ENCODE measurements at places on chromosomes 4 and X.

DNA sequence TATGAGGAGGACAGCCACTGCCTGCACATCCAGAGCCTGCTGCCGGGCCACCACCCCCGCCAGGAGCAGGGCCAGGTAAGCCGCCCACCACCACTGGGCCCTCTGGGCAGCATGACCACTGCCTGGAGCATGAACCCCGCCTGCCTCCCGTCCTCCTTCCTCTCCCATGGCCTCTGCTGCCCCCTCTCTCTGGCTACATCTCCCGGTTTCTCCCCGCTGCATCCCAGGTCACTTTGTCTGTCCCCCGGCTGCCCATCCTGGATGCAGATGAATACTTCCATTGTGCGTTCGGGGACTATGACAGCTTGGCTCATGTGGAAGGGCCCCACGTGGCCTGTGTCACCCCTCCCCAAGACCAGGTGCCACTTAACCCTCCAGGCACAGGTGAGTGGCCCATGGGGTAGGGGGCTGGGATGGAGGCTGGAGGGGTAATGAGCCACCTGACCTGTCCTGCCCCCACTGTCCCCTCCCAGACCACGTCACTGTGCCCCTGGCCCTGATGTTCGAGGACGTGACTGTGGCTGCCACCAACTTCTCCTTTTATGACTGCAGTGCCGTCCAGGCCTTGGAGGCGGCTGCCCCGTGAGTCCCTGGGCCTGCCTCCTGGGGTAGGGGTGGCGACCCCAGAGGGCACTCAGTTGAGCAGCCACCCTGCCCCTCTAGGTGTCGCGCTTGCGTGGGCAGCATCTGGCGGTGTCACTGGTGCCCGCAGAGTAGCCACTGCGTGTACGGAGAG, 6.0 kb downstream of the PLXNB3 start:
- DNase-seq: no peak

DNA sequence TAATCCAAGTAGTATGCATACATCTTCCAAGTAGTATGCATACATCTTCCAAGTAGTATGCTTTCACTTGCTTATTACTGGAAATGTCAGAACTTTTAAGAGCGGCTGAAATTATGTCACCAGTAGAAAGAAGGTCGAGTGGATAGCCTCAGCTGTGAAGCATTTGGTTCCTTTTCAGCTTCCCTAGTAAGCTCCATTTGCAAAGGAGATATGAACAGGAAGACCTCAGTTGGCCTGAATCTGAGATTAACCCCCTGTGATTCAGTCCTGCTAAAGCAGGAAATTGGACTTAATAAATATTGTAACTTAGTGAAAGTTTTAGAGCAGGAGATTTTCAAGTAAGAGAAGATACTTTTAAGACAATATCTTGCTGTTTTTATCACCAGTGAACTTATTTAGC, 48.1 kb downstream of the PCDH7 start:
- DNase-seq: no peak

DNA sequence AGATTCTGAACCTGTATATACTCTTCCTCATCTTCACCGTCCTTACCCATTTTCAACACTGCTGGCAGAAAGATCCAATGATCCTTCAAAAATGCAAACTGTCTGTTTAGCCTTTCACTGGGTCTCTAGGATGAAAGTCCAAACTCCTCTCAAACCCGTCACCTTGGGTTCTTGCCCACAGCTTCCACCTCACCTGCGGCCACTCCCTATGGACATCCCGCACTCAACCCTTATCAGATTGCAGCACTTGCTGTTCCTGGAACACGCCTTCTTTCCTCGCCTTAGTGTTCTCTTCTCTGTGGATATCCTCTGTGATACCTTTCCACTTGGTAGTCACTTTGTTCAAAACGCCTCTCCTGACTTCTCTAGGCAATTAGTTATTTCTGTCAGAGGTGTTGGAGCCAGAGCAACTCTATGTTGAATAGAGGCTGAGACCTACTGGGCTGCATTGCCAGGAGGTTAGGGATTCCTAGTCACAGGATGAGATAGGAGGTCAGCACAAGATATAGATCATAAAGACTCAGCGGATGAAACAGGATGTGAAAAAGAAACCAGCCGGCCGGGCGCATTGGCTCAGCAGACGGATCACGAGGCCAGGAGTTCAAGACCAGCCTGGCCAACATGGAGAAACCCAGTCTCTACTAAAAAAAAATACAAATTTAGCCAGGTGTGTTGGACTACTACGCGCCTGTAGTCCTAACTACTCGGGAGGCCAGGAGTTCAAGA, 4.2 kb upstream of the NOCT start:
- DNase-seq: no peak

- DNase-seq: no peak
Observed at GRCh38 chrX:24097741-24098260, 43.0 kb downstream of the EIF2S3 start.

DNA sequence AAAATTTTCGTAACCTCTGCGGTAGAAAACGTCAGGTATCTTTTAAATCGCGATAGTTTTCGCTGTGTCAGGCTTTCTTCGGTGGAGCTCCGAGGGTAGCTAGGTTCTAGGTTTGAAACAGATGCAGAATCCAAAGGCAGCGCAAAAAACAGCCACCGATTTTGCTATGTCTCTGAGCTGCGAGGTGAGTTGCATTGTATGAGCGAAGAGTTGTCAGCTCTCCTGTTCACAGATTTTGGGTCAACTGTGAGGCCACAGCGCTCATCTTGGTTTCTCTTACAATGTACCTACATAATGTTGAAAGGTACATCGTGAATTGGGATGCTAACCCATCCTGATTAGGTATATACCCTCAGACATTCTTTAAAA, 486 bp downstream of the CLCN3 start:
- DNase-seq: no peak

- DNase-seq: no peak
Observed at GRCh38 chr4:11616856-11617255, 188.2 kb upstream of the HS3ST1 start.

DNA sequence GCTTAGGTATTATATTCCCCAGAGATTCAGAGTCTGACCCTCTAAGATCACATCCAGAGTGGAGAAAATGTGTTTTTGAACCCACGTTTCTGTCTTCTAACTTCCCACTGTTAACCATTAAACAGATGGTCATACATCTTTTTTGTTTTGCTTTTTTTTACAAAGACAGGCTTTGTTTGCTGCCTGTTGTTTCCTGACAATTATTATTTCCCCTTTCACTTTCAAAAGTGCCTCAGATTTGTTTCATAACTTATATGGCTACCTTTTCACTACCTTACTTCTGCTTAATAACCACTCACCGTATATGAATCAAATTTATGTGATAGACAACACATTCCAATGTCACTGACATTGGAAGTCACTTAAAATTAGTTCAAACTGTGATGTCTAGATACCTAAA, 142.2 kb downstream of the HS3ST1 start:
- no peak for DNase-seq

DNA sequence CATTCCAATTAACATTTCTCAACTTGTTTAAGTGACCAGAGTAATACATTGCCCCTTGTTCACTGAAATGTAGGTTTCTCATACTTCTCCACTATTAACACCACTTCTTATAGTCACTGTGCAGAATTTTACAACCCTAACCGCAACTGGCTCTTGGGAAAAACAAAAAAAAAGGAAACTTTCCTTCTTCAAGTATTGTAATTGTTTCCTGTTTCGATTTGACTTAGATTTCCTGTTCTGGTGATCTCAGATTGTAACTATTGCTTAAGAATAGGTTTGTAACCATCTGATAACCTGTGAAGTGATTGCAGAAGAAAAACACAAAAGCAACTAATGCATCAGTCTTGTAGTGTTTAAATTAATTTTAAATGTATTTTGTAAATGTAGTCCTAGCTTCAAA, 594.7 kb upstream of the GALNT7 start:
- no peak for DNase-seq

- no peak for DNase-seq
Observed at GRCh38 chr4:126247409-126247808, 932.7 kb downstream of the FAT4 start.

GRCh38 chrX:135178636-135179035, 7.4 kb upstream of the CT55 start:
- DNase-seq: no peak

DNA sequence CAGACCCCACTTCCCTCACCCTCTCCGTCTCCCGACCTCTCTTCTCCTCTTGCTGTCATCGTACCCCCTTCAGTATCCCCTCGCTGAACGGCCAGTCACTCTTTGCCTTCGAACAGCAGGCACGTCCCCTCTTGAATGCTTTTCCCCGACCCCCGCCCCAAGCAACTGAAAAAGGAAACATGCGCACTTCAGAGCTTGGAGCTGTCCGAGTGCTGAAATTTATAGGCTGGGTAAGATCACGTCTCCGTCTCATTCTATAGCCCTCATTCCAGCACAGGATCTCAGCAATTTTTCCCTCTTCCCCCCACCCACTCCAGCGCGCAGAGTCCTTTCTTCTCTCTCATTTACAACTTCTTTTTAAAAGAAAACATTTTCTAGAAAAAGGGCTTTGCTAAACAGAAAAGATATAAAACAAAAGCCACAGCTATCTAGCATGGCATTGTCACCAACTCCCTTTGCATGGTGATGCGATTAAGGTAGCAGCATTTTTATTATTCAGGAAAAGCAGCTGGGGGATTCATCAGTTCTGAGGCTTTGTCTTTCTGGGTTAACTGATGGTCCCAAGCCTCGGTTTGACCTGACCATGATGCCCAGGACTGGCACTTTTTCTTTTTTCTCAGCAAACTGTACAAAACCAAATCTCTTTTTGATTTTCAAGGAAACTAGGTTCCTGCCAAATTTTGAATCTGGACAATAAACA, at the start of gene GLRA2:
TSS of gene GLRA2 (plus strand) at position 247 of the 700 bp plus-strand sequence. CDS start 522 bp downstream, outside the sequence.
- no peak for DNase-seq

DNA sequence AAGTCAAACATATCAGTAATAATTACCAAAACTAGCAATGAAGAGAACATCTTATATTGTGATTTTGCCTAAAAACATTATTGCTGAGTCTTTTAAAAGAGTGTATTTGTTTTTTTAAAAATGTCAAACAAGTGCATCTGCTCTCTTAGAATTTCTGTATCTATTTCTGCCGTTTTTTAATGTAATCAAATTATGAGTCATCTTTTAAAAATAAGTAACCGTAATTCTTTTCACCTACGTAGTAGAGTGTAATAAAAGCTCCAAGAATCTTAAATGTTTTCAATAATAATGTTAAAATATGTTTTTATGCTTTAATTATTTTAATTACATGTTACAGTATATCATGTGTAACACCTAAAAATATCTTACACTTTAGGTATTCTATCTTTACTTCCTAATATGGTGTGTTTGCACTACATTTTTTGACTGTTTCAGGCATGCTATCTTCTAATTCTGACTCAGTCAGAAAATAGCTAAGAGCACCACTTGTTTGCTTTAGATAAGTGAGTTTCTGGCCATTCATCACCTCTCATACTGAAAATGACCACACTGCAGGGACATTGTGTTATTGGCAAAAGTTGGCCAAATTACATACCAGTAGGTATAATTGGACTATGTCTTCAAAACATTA, 368.5 kb downstream of the PCDH7 start:
- no peak for DNase-seq

- DNase-seq: no peak
Observed at GRCh38 chr4:48491514-48492176, 1.6 kb downstream of the ZAR1 start.

DNA sequence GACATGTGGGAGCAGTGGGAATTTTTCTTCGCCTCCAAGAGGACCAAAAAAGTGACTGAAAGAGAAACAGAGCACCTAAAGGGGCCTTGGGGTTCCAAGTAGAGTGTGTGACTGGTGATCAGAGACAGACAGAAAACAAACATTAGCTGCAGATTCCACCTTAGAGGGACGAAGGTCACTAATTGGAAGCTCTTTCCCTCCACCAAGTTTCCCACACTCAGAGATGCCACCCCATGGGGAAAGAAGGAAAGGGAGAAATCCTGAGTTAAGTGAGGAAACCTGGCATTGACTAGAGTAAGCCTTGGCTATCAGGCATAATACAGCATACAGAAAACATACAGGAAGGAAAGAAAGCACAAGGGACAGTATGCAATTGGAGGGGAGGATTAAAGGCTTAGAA, 90.9 kb downstream of the HNRNPD start:
- no peak for DNase-seq

DNA sequence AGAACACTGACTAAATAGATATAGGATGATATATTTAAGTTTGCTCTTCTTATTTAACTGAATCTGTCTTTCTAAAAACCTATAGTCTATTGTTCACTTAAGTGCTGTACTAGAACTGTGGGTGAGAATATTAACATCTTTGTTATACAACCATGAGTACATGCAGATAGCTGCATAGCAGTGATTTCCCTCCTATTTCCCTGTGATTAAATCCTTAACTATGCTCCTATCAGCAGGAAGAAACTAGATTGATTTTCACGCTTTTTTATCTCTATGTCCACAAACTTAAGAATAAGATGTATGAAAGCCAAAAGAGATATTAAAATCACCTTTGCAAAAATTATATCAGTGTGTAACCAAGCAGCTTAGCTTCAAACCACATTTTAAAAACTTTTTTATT, 11.3 kb upstream of the UGT2A3 start:
- no peak for DNase-seq

DNA sequence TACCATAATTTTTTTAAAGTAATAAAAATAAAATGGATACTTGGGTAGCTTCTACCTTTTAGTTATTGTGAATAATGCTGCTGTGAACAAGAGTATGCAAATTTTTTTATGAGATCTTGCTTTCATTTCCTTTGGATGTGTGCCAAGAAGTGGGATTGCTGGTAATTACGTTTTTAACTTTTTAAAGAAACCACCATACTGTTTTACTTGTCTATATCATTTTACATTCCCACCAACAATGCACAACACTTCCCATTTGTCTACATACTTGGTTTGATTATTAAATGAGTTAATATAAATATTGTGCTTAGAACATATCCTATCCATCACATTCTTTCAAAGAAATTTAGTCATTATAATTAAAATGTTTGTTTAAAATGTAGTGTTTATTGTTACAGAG, 3.9 kb upstream of the SULT1B1 start:
- no peak for DNase-seq

GRCh38 chr4:124060261-124060918, 652.1 kb downstream of the ANKRD50 start:
- no peak for DNase-seq

- DNase-seq: no peak
Observed at GRCh38 chr4:28822163-28822562, 1898.0 kb upstream of the PCDH7 start.

DNA sequence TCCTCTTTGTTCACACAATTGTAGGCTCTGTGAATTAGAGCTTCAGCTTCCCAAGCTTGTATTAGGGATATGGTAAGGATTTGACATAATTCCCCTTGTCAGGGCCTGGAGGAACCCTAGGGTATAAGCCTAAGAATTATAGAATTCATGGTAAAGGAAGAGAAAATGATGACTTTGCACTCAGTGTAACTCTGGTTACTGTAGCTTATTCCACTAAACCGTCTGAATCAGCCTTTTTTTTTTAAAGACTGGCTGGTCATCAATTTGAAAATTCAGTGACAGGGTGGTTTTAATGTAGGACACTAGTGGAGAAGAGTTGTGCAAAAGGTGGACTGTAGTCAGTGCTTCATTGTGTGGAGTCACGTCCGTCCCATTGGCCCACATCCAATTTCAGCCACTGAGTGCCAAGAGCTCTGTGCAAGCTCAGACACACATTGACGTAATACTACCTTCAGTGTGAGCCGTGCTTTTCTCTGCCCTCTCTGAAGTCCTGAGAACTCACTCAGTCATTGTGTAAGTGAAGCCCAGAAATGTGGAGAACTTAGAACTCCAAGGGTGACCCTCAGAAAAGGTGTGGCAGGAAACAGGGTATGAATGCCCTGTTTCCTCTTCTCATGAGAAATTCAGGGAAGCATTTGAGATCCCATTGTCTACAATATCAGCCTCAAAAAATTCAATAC, 449.8 kb downstream of the C4orf33 start:
- DNase-seq: no peak

Measured in NCI-H1105 (cell line).